ENCODE measurements at places on chromosomes 3 and 15. TPM values are rescaled to one million over a fixed set of nuclear protein-coding genes. Genes with fewer than 3 reads are reported as not detected.

Gene USP8
- 57.3 TPM for total RNA-seq

Gene PYGO1
- total RNA-seq, result 2.4 TPM

Gene ANKRD34C
- not detected for total RNA-seq

Gene SCN5A
- total RNA-seq, result 0.69 TPM

Gene ISLR2
- total RNA-seq, result 0.36 TPM

Gene GOLGA8K
- 1.5 TPM for total RNA-seq

Gene FBLN2
- 0.44 TPM for total RNA-seq

Gene TM4SF1
- 1,063 TPM for total RNA-seq

Data from Panc1 (cell line).